Nucleus accumbens (tissue), 56 donors: ENCODE measurements at places on chromosomes 11 and 22.

GRCh38 chr22:39183991-39184585 lies 31.6 kb upstream of the CBX7 start:
- DNase-seq: no peak

DNA sequence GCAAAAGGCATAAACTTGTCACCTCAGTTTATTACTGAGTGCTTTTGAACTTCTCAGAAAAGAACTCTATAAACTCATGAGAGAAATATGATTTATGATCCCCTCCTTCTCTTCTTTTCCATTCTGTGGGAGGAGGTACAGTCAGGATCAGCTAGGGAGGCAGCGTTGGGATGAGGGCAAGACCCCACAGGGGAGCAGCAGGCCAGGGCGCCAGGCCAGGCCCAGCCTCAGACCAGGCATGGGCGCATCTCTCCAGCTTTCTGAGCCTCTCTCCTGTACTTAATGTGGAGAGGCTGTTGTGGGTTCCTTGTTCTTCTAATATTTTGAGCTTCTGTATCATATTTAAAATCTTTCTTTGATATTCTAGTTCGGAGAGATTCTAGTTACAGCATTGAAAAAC lies 71.7 kb downstream of the C22orf31 start:
- no peak for DNase-seq

DNA sequence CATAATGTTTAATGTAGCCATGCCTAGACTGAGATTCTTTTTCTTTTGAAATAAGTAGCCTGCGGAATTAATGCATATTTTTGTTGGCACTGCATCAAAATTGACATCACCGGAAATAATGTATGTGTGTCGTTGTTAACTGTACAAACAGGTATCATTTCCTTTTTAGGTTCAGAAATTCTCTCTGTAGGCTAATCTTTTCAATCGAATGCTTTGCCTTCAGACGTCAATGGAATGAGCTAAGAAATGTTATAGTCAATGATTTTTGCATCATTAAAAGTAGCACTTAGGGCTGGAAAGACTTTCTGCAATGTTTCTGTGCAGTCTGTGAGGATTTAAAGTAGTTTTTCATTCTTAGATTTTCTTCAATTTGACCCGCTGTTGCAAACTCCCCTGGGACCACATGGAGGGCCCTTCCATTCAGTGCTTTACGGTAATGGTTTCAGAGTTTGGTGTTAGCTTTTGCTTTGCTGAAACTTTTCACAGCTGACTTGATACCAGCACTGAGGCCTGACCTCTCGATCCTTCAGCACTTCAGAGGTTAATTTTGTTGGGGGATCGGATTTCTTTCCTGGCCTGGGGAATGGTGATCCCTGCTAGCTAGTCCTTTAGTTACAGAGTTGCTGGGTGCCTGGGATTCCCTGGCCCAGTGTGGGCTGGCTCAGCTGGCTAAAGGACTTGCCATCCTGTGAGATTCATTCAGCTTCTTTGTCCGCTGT lies 137.8 kb downstream of the DBX1 start:
- no peak for DNase-seq

DNA sequence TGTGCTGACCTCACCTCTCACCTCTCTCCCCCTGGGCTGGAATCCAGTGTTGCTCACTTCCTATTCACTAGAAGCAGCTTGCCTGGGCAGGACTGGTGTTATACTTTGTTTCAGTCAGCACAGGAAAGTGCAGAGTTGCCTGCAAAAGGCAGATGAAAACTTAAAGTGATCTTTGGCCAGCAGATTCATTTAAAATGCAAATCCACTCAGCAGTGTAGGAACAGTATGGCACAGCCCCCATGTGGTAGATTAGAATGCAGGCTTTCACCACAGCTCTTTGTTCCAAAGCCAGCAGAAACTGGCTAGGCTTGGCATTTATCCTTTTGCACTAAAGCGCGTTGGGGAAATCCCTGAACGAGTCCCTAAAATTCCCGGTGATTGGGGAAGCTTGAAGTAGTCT lies 301.2 kb downstream of the OR4C45 start:
- DNase-seq: no peak

- no peak for DNase-seq
Observed at GRCh38 chr11:70159627-70160570, 43.2 kb upstream of the FADD start.

DNA sequence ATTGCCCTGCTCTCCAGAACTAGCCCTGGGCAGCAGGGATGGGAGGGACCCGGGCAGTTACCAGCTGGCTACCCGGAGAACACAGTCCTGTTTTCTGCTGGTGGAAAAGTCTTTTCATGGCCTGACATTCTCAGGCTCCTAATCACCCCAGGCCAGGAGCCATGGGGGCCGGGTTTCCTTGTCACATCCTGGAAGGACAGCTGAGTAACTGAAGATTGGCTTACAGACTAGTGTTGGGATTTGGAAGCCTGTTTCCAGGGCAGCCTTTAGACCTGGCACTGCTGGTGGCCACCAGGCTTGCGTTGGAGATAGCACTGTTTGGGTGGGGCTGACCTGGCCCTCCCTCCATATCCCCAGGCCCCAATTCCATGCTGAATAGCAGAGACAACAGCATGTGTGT lies 349.0 kb downstream of the CTTN start:
- DNase-seq: no peak

DNA sequence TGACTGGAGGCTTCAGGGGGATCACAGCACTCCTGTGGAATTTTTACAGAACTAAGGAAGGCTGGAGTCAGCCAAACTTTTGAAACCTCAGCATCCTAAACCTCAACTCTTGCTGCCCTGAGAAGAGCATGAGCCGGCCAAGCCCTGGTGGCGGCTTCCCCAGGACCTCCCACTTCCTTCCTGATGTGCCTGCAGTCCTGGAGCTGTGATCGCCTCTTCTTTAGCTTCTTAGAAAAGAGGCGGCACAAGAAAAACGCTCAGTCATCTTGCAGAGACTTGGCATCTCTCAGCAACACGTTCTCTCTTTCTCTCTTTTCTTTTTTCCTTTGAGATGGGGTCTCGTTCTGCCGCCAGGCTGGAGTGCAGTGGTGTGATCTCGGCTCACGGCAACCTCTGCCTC lies 40.4 kb upstream of the AMPD3 start:
- no peak for DNase-seq

GRCh38 chr11:112902361-112903011 lies 58.7 kb upstream of the NCAM1 start:
- DNase-seq: no peak

DNA sequence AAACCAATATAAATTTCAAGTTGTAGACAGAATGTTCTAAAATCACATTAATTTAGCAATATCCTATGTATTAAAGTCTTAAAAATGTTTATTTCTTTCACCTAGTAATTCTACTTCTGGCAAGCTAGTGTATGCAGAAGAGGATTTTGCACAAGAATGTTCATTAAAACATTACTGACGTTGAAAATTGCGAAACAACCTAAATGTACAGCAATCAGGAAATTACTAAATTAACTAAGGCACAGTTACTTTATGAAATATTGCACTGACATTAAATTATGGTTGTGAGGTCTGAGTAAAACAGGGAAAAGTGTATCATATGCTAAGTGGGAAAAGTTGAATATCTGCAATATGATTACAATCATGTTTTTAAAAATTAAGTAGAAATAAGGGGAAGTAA lies 4.1 kb downstream of the SLC36A4 start:
- no peak for DNase-seq

DNA sequence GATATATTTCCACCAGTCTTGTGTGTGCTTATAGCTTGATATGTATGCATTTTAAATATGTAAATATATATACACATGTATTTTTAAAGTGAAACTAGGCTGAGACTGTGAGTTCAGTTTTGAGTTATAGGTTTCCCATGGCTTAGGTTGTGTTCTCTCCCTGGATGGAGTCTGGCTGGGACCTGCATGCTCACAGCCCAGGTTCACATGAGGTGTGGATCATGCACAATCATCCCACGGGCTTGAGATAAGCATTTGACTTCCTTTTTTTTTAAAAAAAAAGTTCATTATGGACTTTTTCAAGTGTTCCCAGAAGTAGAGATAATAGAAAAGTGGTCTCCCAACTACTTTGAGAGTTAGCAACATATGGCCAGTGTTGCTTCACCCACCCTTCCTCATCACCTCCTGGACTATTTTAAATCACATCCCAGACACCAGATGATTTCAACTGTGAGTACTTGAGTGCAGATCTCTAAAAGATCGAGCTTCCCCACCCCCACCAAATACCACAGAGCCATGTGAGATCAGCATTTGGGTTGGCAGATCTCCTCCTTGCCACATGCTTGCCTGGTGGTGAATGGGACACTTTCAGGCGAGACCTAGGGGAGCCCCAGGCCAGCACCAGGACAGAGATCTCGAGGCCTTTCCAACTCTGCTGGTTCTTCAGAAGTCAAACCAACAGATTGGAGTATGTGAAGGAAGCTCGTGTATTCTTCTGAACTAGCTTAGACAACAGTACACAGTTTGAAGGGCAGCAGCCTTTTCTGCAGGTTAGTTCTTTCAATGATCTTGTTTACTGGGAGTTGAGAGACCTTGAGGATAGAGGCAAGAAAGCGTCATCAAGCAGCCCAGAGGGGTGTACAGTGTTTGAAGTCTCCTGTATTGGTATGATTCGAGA lies 15.9 kb downstream of the MED15 start:
- DNase-seq: no peak

DNA sequence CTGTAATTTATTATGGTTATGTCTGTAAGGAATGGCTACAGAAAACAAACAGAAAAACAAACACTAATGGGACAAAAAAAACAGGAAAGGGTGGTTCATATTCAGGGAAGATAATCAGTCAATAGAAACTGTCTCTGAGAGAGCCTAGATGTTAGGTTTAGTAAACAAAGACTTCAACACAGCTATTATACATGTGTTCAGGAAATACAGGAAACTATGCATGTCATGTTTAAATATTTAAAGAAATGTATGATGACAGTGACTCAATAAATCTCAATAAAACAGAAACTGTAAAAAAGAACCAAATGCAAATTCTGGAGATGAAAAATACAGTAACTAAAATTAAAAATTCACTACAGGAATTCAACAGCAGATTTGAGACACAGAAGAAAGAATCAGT lies 76.0 kb downstream of the PACS1 start:
- DNase-seq: no peak

- DNase-seq: no peak
Observed at GRCh38 chr22:22605074-22605404, 39.4 kb upstream of the GGTLC2 start.

DNA sequence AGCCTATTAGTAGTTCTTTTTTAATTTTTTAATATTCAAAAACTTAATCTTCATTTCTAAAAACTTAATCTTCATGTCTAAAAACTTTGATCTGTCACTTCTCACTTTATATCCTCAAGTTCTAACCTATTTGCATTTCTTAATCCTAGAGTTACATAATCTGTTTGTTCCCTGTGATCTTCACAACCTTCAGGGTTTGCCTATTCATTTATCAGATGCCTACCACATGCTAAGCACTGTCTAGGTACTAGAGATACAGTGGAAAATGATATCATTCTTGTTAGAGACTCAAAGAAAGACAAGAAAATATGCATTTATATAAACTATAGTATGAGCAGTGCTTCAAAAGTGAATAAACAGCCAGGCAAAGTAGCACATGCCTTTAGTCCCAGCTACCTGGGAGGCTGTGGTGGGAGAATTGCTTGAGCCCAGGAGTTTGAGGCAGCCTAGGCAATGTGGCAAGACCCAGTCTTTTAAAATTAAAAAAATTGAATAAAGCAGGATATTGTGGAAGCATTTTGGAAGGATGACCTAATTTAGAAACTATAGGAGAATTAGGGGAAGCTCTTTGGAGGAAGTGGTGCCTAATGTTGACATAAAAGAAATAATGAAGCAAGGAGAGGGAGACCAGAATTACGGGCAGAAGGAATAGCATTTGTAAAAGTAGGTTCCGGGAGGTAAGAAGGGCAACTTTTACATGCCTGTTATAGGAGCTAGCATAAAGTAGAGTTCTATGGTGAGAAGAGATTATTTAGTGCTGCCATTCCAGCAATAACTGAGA lies 54.4 kb upstream of the GRK2 start:
- DNase-seq: no peak

GRCh38 chr11:66717925-66718319 lies 11.1 kb downstream of the SPTBN2 start:
- DNase-seq: no peak

DNA sequence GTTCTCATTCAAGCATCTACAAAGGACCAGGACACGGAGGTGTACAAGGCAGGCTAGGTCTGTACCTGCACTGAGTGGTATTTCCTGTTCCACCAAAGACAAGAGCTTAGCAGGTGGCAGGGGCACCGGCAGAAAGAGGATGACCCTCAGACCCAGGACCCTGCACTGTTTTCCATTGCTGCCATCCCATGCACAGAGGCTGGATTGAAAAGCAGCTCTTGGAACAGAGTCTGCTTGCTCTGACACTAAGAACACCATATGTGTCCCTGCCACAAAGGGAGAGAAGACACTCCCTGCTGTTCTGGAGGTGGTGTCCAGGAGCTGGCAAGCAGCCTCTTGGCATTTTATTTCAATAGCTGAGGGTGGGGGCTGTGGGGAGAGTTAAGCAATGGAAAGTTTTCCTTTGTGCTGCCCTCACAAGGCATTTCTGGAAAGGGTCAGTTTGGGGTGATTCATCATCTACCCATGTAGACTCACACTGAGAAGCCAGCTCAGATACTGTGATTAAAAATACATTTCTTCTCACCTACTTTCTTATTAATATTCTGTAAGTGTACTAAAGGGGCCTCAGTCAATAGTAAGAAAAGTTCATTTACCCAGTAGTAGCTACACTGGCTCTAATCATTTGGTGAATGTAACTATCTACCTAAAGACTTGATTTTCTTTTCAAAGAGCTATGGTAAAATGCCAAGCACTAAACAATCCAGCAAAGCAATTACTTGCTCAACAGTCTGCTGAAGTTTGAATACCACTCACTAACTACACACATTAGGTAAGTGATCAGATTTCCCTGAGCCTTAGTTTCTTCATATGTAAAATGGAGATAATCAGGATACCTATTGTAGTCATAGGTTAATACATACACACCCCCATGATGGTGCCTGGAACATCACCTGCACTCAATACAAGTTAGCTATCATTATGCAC lies 55.2 kb downstream of the SLC1A2 start:
- DNase-seq: no peak

- DNase-seq: peak; percentile 45
Observed at GRCh38 chr11:82718307-82718706, 15.4 kb downstream of the FAM181B start.
